ENCODE measurements at places on chromosomes 5 and 9.
A peak's percentile ranks its signal among the peaks of the same experiment; 100 is the strongest.

GRCh38 chr5:96481009-96481786, 48.1 kb upstream of the PCSK1 start:
- DNase-seq = no peak

DNA sequence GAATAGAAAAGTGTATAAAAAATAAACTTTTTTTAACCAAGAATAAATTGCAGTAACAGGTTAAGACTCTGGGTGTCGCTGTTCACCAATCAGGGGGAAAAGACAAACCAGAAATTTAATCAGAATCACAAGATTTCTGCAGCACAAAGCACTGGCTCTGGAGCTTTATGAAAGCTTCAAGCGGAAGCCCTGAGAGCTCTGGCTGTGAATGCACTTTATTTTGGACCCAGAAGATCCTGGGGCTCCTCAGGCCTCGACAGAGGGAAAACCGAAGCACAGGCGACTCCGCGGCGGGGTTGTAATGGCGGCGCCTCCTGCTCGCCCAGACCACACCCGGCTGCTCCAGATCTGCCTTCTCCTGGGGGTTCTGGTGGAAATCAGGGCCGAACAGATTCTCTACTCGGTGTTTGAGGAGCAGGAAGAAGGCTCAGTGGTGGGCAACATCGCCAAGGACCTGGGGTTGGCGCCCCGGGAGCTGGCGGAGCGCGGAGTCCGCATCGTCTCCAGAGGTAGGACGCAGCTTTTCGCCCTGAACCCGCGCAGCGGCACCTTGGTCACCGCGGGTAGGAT, at the start of gene PCDHGA4:
Gene PCDHGA4, plus strand, starts transcription at position 122 of the 570 bp plus-strand sequence. Its CDS starts 87 bp downstream, at position 209.
- DNase-seq = no peak

DNA sequence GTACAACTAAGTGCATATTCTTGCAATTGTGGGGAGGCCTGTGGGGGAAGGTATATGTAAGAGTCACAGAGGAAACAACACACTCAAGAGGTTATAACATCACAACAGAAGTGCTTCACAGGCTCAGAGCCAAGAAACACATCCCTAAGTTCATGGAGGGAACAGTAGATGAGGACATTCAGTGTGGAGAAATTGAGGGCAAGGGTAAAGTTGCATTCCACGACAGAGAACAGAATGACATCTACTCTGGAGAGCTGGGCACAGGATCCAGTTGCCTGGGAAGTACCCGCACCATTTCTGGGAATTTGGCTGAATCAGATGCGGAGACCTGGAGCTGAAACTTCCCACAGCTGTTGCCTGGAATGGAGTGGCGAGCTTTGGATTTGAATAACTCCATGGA, 197.2 kb downstream of the NXNL2 start:
- no peak for DNase-seq

DNA sequence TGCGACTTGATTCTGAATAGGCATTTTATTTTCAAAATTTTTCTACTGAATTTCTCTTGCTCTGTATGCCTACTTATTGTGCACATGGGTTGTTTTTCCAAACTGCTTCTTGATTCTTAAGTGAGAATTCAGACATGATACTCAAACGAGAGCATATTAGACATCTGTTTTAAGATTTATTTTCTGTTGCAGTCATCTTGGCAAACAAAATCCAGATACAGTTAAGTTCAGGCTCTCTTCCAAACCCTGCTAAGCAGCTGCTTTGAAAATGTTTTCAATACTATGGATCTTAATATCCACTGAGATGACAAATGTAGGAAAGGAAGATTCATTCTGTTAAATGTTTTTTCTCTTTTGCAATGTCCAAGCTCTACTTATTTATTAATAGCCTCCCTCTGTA, 4.5 kb downstream of the TMEM215 start:
- no peak for DNase-seq

GRCh38 chr5:95446560-95447221, 55.5 kb downstream of the FAM81B start:
- no peak for DNase-seq

- no peak for DNase-seq
Observed at GRCh38 chr5:155471027-155471426, 457.5 kb downstream of the KIF4B start.

DNA sequence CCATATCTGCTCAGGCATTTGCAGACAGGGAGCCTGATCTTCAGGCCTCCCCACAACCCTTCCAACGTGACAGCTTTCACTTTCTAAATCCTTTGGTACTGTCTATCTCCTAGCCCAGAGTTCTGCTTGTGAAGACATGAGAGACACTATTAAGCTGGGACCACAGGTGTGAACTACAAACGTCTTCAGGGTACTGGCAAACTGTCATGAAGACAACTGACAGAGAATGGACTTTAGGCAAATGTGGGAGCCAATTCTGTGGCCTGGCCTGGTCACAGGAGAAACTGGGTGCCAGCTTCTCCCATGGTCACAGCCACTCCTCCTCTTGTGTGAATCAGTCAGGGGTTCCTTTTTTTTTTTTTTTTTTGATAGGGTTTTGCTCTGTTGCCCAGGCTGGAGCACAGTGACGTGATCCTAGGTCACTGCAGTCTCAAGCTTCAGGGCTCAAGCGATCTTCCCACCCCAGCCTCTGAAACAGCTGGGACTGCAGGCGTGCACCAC, 10.4 kb downstream of the TRIM14 start:
- DNase-seq = peak; percentile 50
